Activated CD4-positive, alpha-beta T cell treated with anti-CD3 and anti-CD28 coated beads, Interleukin-2, Interleukin-4, amounts not matched to agents 100 ng/mL and 50 ng/mL, durations not matched to agents 16 hours and 8 hours (primary cell): ENCODE measurements at places on chromosomes 13 and 19.

GRCh38 chr13:73065665-73066340, 7.0 kb downstream of the KLF5 start:
- no peak for DNase-seq

GRCh38 chr13:20901668-20902437, 693 bp downstream of the XPO4 start:
- peak; percentile 38 for DNase-seq

GRCh38 chr19:47406711-47407416, 12.5 kb downstream of the MEIS3 start:
- DNase-seq: no peak

GRCh38 chr19:57269515-57270250, 10.6 kb upstream of the ZNF460 start:
- DNase-seq: no peak

GRCh38 chr19:45448887-45449299, 18.9 kb upstream of the FOSB start:
- no peak for DNase-seq

DNA sequence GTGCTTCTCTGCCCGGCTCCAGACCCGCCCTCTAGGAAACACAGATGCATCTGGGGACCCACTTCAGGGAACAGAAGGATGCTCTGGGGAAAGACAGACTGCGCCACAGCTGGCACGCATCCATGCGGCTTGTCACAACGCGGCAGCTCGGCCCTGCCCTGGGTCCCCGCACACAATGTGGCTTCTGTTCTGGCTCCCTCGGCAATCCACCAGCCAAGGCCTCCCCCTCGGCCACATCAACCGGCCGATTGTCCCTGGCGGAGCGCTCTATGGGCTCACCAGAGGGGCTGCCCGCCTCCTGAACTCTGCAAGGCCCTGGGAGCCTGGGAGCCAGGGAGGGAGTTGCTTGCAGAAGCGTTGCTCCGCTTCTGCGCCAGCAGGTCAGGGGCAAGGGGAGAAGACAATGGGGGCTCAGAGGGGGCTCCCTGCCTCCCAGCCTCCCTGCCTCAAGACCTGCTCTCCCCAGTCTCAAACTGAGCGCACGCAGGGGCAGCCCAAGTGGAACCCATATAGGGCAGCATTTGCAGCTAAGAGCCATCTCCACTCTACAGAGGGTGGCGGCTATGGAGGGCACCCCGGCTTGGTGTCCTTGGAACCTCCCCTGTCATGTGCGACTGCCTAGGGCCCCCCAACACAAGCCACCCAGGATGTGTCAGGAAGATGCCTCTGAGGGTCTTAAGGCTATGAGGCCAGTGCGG, 37.9 kb downstream of the MLLT1 start:
- no peak for DNase-seq

- DNase-seq: no peak
These were observed 2.0 kb upstream of the KLF12 start for GRCh38 chr13:74136084-74136658.

- DNase-seq: no peak
These were observed 17.0 kb downstream of the EPS8L1 start for GRCh38 chr19:55092423-55093318.

GRCh38 chr19:44401139-44402115, at the start of gene ZNF285:
ZNF285 (minus strand) TSS chr19:44401608; CDS start chr19:44397213, 4,395 bp downstream.
- peak; percentile 65 for DNase-seq

DNA sequence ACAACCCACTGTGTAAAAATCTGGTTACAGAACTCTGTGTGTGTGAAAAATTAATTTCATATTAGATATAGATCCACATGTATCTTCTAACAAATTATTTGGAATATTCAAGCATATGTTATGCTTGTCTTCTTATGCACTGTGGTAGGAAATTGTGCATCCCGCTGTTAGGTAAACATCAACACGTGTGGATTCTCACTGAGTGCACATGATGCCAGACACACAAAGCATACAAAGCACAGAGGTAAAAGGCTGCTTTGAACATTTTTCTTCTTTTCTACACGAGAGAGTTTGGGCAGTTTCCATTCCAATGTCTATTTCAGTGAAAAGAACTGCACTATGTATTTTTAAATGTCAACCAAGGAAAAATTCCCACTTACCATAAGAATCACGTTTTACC, 354.9 kb downstream of the PCDH9 start:
- no peak for DNase-seq

DNA sequence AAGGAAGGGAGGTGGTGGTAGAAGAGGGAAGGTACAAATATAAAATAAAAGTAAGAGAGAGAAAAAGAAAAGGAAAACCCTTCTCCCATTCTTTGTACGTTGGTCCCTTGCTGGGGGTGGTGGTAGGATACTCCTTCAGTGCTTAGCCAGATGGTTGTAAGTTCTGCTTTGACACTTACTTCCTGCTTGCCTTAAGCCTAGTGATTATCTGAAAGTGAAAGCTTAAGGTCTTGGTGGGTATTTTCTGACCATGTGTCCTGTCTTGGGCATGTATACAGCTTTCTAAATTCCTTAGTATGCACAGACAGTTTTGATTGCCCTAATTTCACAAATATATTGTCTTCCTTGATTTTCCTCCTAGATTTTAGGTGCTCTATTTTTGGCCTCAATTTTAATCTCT, 314.8 kb downstream of the PCDH17 start:
- DNase-seq: no peak

- DNase-seq: no peak
These were observed 2.6 kb upstream of the ZNF175 start for GRCh38 chr19:51568456-51568855.

DNA sequence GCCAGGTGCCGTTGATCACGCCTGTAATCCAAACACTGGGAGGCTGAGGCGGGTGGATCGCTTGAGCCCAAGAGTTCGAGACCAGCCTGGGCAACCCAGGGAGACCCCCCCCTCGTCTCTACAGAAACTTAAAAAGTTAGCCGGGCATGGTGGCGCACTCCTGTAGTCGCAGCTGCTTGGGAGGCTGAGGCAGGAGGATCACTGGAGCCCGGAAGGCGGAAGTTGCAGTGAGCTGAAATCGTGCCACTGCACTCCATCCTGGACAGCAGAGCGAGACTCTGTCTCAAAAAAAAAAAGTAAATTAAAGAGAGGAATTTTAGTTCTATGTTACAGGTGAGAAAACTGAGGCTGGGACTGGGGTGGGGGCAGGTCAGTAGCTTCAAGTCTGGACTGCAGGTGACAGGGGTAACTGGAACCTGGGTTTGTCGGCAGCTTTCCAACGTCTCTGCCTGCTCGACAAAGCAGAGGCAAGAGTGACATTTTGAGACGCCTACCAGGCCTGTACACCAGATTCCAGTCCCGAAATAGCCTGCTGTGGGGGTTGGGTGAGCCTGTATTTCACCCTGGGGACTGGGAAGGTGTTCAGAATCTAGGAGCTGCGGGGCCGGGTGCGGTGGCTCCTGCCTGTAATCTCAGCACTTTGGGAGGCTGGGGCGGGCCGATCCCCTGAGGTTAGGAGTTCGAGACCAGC, 1.2 kb downstream of the SELENOW start:
- DNase-seq: no peak

- peak; percentile 55 for DNase-seq
These were observed 5.8 kb downstream of the PCDH9 start for GRCh38 chr13:67224148-67224846.

GRCh38 chr13:30033681-30034457, 183.5 kb upstream of the UBL3 start:
- no peak for DNase-seq

GRCh38 chr13:30746791-30747190, 11.4 kb downstream of the ALOX5AP start:
- no peak for DNase-seq

GRCh38 chr13:109776575-109776974, 9.8 kb downstream of the IRS2 start:
- no peak for DNase-seq

DNA sequence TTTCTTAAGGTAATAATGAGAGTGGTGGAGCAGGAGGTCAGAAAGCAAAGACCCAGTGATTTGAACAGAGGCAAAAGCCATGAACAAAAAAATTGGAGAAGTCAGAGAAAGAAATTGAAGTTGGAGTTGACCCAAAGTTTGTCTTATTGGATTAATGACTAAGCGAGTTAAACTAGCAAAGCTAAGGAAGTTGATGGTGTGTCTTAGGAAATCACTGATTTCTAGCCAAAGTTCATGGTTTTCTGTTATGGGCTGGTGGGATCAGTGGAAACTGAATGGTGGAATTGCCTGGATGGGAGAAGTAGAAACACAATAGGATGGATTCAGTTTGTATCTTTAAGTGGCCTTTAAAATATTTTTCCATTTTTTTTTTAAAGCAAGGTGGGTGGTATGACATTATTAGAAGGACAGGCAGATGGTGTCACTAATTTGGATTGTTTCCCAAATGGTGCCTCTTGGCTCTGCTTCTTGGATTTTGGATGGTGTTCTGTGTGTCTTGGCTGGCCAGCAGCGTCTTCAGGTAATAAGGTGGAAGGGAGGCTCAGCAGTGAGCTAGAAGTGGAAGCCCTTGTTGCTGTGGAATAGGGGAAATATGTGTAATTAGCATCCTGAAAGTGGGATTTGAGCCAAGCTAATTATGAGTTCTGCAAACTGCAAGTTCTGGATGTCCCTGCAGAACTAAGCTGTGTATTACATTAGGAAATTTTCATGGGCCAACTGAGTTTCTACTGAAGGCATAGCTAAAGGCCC, 302.9 kb downstream of the LMO7 start:
- DNase-seq: no peak

- no peak for DNase-seq
These were observed 308.6 kb downstream of the GPC6 start for GRCh38 chr13:93535251-93535650.

DNA sequence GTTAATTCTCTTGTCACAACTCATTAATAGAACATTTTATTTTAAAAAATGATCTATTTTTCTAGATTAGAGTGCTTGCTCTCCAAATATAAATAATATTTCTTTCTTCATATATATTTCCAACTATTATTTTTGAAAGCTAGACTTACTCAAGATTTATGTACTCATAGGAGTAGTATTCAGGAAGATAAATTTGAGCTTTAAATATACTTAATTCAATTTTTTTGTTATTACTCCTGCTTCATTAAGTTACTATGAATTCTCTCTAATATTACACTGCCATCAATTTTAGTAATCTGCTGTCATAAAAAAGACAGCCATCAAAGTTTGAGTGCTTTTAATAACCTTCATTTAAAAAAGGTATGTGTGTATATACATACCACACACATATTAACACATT, 161.9 kb upstream of the PCDH9 start:
- no peak for DNase-seq

DNA sequence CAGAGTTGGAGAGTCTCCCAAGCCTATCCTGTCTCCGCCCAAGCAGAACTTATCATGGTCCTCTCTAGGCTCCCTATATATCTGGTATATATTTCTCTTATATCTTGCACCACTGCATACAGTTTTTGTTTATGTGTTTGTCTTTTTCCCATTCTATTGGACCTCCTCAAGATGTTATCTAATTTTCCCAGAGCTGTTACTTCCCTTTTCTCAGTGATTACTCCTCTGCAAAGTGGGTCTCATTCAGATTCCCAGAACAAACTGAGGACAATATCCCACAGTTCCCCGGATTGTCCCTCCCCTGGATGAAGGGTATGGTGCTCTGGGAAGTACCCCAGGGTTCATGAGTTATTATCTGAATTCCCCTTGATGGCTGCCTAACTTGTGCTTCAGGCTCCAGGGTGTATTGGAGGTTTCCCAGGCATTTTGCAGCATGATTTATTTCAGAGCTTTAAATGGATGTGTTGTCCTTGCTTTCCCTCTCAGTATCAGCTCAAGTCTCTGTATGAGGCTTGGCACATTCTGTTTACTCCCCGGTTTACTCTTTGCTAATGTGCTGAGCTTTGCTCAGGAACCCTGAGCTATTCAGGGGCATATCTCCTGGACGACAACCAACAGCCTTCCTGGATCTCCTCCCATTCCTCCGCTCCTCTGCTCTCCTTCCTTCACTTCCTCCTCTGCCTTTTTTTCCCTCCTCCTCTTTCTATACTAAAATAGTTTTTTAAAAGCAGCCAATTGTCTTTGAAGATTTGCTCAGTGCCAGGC, 329.3 kb downstream of the SPRY2 start:
- DNase-seq: no peak

- no peak for DNase-seq
These were observed 21.0 kb downstream of the VASP start for GRCh38 chr19:45528149-45528743.

DNA sequence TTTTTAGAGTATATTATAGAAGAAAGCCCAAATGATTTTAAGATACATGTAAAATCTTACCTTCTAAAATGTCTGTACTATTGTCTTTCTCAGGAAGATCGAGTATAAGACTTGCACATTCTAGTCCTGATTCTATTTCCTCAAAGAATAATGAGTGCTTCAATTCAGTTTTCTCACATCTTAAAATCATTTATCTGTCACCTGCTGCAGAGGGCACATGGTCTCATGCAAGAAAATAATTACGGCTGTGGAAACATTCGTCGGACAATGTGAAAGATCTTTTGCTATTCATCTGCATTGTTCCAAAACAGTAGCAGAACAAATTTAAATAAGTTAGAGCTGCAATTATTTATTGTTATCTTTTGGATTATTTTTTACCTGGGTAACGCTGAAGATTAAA, 1403.5 kb downstream of the PCDH9 start:
- no peak for DNase-seq

DNA sequence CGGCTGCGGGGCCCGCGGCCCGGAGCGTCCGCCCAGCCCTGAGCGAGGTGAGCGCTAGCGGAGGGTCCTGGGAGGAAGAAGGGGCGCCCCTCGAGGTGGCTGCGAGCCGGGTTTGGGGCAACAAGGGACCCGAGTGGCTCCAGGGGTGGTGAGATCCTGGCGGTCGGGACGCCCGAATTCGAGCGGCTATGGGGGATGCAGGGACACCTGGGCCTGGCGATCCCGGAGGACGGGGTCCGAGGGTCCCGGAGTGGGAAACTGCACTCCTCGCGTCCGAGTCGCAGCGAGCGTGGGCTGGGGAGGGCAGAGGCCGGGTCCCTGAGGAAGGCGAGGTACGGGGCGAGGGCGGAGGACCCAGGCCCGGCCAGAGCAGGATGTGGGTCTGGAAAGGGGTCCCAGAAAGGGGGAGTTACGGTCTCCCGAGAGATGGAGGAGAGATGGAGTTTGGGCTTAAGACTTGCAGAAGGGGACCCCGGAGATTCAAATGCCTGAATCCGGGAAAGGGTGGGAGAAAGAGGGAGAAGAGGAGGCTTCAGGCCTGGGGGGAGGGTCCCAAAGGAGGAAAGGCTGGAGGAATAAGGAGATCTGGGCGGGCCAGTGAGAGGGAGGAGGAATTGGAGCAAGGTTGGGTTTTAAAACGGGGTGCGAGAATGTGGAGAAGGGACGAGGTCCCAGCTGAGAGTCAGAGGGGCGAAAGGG, 542 bp downstream of the CACNG7 start:
- no peak for DNase-seq

DNA sequence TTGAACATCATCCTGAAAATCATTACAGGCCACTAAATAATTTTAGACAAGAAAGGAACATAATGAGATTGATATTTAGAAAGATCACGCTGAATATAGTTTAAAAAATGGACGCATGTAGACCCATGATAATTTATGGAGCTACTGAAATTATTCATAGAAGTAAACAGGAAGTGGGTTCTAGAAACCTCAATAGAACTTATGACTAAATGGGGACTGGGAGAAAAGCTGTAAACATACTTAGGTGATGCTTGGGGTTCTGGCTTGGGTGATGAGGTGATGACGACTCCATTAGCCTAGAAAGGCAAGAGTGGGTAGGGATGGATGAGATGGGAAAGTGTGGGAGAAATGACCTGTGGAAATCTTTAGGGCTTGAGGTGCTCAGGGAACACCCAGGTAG, 484.0 kb downstream of the MYO16 start:
- peak; percentile 2 for DNase-seq
